Activated T-helper 17 cell treated with anti-CD3 and anti-CD28 coated beads, Interleukin-2, amount 50 U/mL, for 72 hours (primary cell): ENCODE measurements at places on chromosomes 16 and 17. TPM values are rescaled to one million over a fixed set of nuclear protein-coding genes. Genes with fewer than 3 reads are reported as not detected.

DNA sequence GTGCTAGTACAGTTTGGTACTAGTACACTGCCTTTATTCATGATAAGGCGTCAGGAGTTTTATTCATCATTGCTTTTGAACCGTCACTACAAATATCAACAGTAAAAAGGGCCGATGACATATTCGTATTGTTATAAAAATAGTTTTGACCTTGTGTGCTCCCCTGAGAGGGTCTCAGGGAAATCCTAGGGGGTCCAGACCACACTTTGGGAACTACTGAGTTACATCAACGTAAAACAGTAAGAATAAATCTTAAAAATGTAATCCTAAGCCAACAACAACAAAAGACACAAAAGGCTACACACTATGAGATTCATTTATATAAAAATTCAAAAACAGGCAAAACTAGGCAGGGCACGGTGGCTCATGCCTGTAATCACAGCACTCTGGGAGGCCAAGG, 11.2 kb downstream of the MYH10 start:
- no peak for ATAC-seq

GRCh38 chr17:58531661-58532554, 17.5 kb upstream of the MTMR4 start:
- ATAC-seq = peak; percentile 93

GRCh38 chr17:36673068-36673467, 71.7 kb downstream of the MRM1 start:
- ATAC-seq = no peak

GRCh38 chr16:78926723-78927210, 673.8 kb downstream of the MAF start:
- ATAC-seq = no peak

DNA sequence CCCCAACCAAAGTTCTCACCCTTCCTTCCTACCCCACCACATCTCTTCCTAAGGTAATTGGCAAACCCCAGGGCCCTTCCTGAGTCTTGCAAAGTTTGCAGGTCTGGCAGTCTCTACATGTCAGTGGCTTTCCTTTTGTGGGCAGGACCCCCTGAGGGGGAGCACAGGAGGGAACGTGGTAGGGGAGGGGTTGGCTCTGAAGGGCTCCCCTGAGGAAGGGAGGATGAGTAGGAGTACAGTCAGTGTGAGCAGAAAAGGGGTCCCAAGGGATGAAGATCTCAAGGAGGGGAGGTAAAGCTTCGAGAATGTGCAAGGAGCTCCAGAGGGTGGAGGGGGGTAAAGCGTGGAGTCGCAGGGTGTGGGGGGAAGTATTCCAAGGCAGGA, 206.9 kb downstream of the RAB11FIP4 start:
- ATAC-seq = no peak

- no peak for ATAC-seq
Observed at GRCh38 chr17:65633988-65634387, 72.5 kb upstream of the AXIN2 start.

DNA sequence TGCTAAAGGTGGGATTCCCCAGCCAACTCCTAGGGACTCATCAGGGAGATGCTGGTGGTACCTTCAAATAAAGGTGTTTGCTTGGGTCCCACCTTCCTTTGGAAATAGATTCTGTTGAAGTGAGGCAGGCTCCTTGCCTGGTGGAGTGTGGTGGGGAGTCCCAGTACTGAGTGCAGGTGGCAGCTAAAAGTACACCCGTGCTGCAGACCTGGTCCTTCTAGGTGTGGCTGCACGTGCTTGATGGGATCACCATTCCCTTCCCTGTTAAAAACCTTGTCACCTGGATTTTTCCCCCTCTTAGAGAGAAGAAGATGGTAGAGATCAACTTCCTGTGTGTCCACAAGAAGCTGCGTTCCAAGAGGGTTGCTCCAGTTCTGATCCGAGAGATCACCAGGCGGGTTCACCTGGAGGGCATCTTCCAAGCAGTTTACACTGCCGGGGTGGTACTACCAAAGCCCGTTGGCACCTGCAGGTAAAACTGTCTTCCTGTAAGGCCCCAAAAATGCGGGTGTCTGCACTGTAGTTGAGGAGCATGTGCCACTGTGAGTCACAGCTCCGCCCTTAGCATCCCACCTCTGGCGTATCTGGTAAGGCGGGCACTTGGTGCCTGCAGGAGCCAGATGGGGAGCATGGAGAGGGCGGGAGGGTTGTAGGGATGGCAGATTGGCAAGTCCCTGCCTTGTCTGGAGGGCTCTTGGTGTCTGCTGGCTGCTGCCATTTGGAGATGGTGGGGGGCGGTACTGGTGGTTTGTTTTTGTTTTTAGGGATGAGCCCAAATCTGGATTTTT, 34.0 kb downstream of the PLCD3 start:
- no peak for ATAC-seq

DNA sequence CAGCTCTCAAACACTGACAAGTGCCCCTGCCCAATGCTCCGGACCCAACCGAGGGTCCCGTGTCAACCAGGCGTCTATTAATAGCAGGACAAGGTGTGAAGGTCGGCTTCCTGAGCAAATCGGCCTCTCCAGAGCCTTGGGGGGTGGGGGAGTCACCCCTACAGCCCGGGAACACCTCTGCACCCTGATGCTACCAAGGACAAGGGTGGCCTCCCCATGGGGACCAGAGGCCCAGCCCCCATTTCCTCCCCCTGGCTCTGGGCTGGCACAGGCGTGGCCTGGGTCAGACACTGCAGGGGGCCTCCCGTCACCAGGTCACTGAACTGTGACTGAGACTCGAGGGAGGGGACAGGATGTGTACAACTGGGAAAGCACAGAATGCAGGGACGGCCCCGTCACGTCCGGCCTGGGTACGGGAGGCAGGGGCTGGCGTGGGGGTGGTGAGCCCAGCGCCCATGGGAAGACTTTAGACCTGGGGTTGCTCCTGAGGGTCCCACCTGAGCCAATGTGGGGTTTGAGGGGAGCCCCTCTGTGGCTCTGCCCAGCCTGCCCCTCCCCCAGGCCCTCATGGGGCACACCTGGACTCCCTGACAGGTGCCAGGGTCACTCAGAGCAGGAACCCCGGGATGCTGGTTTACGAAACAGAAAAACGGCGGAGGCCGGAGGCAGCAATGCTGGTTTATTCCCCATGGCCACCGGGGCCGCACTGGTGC, 579 bp upstream of the CYBA start:
- peak; percentile 93 for ATAC-seq

- ATAC-seq = no peak
Observed at GRCh38 chr17:64741038-64741641, 79.0 kb upstream of the SMURF2 start.

- peak; percentile 31 for ATAC-seq
Observed at GRCh38 chr16:30395992-30396585, 869 bp downstream of the ZNF48 start.

DNA sequence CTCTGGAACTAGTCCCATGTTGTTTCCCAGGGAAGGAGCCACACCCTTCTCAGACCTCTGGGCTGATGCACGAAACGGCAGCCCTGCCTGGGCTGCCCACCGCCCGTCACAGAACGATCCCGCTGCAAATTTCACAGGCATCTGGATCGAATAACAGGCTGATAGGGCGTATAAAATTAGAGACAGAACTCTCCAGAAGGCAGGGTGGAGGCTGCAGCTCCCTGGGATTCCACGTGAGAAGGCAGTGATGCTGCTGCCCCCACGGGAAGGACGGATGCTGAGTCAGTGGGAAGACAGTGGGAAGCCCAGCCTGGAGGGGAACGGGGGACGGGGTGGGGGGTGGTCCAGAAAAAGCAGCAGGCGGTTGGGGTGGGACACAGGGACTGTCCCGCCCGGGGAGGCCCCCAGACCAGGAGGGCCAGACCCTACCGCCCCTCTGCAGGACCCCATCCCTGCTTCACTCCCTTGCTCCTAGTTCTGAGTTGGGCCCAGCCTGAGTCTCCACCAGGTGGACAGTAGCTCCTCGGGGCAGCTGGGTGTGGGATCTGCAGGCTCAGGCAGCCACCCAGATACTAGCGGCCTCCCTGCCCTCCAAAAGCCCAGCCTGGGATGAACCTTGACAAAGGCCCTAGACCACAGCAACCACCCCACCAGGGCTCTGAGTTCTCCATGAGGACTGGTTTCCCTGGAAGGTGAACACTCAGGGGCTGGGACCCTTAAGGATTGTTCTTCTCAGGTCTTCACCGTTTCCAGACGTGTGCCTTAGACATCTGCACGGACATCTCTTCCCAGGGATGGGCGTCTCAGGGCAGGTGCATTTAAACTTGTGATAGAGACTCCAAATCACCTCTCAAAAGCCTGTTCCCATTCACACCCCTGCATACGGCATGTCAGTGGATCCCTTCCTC, 117.8 kb downstream of the METRNL start:
- ATAC-seq = no peak

GRCh38 chr16:28321700-28322411, 29.5 kb downstream of the SBK1 start:
- ATAC-seq = peak; percentile 59

DNA sequence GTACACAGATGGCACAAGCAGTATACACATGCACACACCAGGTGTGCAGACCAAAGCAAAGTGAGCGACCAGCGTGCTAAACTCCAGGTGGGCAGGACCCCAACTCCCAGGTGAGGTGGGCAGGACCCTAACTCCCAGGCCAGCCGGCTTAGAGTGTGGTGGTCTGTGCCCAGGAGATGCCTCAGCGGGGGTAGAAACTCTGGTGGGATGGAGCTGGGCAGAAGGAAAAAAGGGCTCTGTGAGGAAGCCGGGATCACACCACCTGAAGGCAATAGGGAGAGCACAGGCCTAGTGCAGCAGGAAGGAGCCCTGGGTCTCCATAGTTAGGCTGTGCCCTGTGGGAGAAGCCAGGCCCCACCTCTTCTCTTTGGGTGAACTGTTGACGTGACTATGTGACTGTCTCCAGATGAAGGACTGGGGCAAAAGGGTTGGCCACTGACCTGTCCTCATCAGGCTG, 1.6 kb upstream of the FOXJ1 start:
- no peak for ATAC-seq

Gene KCNG4
- total RNA-seq = not detected

Gene HOXB1
- total RNA-seq = not detected

Gene KRTAP1-5
- not detected for total RNA-seq

Gene EFNB3
- total RNA-seq = not detected

Gene ATP2A3
- total RNA-seq = 153 TPM

Gene GFAP
- total RNA-seq = not detected

Gene KRTAP2-3
- total RNA-seq = not detected

Gene C17orf50
- not detected for total RNA-seq

Gene SPDYE4
- not detected for total RNA-seq
